ENCODE measurements at places on chromosomes 3 and 15.

DNA sequence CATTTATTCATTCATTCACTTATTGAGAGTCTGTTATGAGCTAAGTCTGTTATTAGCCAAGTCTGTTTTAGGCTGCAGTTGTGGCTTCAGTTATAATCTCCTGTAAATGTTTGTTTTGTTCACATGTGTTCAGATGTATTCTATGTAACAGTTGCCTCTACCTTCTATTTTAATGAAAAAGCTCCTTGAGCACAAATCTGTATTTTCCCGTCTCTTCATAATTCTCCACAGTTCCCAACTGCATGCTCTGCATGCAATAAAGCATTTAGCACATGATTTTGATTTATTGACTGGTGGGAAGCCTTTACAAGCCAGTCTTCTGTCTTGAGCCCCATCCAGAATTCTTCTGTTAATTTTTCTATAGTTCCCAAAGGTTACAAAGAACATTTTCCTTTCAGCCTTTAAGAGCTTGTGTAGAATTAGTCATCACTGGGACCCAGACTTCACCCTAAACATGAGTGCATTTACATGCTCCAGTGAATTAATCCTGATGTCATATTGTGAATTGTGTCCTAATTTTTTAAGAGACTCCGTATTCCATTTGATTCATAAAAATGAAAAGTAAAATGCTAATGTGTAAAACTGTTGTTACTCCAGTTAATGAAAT, 122.3 kb upstream of the NR2E3 start:
- no peak for DNase-seq

DNA sequence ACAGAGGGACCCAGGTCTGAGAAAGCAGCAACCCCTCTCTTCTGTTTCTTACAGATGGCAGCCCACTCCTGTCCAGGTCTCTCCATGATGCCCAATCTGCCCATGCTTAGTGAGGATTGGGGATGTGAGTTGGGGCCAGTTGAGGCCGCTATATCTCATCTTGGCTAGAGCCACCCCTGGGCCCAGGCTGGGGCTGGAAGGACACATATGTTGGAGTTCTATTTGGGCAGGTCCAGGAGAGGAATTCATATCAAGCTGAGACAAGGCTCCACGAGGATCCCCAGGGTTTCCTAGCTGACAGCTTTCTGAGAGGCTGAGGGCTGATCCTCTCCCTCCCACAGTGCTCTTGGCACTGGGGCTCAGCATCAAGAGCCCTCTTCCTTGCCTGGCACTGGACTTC, 11.4 kb downstream of the TGM5 start:
- no peak for DNase-seq

DNA sequence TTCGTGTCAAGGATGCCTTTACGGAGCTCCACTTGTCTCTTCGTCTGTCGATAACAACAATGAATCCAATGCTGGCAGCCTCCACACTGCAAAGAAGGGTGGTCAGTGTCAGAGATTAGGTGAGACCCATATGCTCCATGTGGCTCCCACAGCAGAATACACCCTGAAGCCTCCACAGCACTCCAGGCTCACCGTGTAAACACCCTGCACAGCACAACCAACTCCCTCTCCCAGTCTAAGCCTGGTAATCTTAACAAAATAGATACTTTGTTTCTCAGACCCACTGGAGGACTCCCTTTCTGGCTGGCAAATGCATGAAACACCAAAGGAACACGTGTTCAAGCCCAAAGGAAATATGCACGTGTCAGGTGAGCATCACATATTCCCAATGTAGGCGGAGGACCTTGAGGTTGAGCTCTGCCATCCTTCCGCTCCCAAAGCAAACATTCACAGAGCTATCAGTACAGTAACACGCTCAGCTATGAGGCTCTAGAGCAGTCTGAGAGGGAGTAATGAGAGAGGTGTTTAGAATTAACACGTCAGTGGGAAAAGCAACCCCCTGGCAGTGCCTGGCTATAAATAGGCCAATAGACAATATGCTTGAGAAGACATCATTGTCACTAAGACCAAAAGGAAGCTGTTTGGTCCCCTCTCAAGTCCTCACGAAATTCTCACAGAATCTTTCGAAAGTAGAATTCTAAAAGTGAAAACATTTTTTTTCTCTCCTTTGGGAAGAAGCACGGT, 86.7 kb downstream of the MCF2L2 start:
- no peak for DNase-seq

DNA sequence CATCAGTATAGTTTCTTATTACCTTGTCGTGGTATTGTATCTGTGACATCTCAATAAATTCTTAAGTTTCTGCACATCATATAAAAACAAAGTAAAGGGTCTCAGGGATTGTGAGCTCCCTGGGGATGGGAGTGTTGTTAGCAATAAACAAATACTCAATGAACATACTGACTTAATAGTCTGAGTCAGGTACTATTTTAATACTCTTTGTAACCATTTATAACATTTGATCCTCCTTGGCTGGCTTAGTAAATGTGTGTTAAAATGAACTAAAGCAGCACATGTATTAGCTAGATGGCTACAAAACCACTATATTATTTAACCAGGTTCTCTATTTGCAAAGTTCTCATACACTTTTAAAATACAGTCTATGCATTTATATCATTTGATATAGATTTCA, 1.8 kb downstream of the ICE2 start:
- no peak for DNase-seq

- DNase-seq, result no peak
Measured at GRCh38 chr15:70319466-70319865, 221.7 kb upstream of the TLE3 start.

DNA sequence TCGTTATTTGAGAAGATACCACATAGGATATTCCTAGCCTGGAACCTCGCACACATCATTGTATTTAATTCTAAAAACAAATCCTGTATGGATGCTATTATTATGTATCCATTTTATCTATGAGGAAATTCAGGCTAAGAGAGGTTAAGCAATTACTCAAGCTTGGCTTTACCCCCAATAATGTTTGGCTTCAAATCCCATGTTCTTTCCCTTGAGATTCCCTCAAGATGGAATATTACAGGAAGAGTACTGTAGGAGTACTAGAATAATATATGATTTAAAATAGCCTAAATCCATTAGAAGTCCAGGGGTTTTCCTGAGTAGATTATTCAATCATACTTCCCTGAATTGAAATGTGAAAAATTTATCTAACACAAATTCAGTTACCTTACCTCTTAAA, 630.2 kb downstream of the ZNF385D start:
- no peak for DNase-seq

- no peak for DNase-seq
Measured at GRCh38 chr3:69781593-69781992, 42.3 kb downstream of the MITF start.

DNA sequence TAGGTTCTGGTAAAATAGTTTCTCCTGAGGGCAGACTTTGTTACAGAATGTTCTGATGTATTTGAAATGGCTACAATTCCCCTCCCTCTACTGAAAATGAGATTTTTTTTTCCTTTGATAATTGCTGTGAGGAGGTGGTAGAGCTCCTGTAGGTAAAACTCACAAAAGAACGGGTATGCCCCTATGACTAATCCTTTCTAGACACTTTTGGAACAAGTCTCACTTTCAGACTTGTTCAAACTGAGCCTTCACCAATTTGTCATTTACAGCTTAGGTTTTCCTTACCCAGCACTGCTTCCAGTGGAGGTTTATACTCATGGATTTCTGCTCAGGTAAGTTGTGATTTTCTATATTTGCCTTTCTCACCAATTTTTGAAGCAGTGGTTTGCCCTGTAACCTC, 115.6 kb downstream of the NLGN1 start:
- DNase-seq, result no peak

DNA sequence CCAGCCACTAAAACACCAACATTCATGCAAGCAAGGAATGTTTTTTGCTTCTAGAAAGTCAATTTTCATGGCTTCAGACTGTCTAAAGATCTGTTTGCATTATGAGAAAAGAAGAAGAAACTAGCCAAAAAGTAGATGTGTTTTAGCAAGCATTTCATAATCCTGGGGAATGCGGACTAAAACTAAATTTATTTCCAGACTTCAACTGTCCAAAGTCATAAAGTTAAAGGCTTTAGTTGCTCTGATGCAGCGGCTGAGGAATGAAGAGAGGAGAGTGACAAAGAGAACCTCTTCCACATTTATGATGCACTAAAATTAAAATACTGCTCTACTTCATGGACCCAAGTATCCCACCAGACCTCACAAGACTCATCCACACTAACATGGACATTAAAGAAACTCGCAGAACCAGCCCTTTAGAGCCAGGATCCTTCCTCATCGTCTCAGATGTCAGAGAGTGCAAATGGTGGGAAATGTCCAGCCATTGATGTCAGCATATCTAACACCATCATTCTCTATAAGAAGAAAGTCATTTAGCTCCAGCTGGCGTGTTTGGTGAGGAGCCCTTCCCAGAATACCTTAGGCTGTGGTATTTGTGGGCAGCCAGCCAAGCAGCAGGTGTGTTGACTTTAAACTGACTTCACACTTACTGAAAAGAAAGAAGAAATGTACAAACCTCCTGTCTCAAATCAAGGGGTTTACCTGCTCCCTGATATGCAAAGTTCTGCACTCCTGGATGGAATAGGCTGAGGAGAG, 17.4 kb downstream of the FYCO1 start:
- no peak for DNase-seq

- DNase-seq, result peak; percentile 68
Measured at GRCh38 chr3:160941885-160942494, 163.2 kb downstream of the B3GALNT1 start.

GRCh38 chr3:14514323-14514720, 25.8 kb downstream of the GRIP2 start:
- DNase-seq, result no peak

GRCh38 chr3:18428991-18429745, 4.0 kb upstream of the SATB1 start:
- DNase-seq, result no peak

GRCh38 chr3:27220166-27220565, 149.0 kb downstream of the NEK10 start:
- DNase-seq, result no peak

- DNase-seq, result no peak
Measured at GRCh38 chr3:148880681-148881080, 15.6 kb downstream of the CPA3 start.

DNA sequence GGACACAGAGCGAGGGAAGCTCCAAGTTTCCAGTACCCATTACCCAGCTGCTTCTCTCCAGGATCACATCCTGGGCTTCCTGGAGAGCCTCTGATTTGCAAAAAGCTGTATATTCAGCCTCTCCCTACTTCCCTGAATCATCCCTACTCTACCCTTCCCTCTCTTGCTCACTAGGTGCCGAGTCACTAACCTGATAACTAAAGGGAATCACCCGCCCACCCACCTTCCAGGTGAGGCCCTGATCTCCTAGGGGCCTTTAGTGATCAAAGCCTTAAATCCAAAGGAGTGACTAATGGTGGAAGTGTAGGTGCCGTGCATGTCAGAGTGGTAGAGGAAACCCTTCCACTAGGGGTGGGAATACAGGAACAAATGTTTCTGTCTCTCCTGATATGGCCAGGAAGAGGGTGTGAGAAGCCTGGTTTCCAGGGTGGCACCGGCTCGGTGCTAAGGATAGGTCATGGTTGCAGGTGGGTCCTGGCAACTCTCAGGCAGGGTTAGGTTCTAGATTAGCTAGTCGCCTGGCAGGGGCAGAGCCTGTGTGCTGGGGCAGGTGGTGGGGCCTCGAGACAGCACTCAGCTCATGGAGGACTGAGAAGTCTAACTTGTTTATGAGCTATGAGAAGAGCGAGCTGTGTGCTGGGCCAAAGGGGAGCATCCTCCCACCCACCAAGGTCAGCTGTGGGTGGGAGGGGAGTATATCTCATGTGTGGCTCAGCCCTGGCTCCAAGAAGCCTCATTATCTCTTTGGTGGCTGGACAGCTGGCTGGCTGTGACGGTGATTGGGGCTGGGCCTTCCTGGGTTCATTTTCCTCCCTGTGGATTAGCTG, 10.1 kb downstream of the SEMA7A start:
- DNase-seq, result no peak

DNA sequence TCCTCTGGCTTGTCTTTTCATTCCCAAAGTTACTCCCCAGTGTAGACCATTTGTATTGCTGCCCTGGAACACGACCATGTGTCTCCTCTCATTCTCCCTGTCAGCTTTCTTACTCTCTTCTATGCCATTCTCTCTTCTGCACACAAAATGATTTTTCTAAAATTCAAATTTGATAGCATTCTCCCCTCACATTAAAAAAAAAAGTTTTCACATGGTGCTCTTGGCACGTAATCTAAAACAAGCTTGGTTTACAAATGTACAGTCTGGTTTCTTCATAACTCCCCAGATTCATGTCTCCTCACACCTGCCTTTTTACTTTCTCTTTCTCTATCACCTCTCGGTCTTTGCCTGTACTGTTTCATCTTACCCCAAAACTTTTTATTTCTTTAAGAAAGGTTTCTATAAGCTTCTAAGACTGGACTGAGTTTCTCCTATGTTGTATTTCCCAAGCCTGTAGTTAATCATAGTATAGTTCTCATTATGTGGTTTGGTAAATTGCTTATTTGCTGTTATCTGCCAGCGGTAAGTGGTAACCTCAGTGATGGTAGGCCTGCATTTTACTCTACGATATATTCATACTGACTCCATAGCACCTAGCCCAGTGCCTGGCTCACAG, 31.2 kb downstream of the BCHE start:
- no peak for DNase-seq

DNA sequence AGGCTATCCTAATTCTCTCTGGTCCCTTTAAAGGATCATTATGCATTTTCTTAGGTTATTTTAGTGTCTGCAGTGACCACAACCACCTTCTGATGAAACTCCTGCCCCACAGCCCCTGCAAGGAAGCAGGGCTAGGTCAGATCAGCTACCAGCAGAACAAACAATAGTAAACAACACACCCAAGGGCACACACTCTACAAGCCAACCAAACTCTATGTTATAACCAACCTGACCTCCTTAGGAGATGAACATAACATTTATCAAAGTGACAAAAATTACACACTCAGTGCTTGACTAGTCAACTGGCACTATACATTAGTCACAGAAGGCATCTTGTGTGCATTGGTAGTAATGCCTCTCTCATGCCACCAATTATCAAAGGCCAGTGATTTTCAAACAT, 17.3 kb downstream of the DENND6A start:
- no peak for DNase-seq
